Thoracic aorta (tissue), 2 donors: ENCODE measurements at places on chromosomes 3 and 15. TPM values are rescaled to one million over a fixed set of nuclear protein-coding genes. Genes with fewer than 3 reads are reported as not detected.

DNA sequence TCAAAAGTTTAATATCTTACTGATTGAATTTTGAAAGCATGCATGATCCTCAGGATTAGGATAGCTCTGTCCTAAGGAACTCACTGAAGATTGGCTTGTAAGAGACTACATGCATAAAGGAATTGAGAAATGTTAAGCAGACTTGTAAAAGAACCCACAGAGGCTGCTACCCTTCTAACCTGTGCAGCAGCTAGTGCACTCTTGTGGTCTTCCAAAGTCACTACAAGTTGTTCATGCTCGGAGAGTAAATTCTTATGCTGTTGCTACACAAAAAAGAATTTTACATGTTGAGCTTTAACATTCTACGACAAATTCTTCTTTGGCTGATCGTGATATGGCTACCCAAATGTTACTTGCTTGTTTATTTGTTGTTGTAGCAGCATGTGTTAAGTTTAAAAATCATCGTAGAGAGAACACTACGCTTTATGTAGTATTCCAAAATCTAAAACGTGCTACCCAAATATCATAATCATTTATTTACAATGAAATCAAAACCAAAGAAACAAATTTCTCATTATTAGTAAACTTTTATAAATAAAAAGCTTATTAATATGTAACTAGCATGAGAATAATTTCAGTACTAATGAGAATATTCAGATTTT lies 55.0 kb downstream of the GOLIM4 start:
- DNase-seq, result no peak

The PCCB gene
- 19.3 TPM for total RNA-seq

DNA sequence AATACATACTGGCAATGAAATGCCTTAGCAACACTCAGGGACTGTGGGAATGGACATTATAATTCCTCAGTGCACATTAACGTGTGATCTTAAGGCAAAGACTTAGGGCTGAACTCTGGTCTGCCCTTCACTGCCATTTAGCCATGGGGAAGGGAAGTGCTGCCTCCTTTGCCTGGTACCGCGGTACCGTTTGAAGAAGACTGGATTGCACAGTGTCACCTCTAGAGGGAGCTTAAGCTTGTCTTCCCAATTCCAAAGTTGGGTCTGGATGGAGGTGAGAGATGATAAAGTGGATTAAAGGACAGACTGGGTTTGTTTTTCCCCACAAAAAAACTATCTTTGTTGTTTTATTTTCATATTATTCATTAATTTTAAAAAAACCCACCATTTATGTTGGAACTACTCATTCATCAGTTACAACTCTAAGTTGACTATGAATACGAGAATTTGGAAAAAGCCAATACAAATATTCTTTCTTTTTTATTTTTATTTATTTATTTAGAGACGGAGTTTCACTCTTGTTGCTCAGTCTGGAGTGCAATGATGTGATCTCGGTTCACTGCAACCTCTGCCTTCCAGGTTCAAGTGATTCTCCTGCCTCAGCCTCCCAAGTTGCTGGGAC lies 60.0 kb upstream of the SYN2 start:
- no peak for DNase-seq

- no peak for DNase-seq
These were observed 8.4 kb downstream of the MED12L start for GRCh38 chr3:151093905-151094304.

The WWTR1 gene
- total RNA-seq, result 243 TPM

The GOLGA6B gene
- total RNA-seq, result not detected
